ENCODE measurements at places on chromosomes 13 and 19.

DNA sequence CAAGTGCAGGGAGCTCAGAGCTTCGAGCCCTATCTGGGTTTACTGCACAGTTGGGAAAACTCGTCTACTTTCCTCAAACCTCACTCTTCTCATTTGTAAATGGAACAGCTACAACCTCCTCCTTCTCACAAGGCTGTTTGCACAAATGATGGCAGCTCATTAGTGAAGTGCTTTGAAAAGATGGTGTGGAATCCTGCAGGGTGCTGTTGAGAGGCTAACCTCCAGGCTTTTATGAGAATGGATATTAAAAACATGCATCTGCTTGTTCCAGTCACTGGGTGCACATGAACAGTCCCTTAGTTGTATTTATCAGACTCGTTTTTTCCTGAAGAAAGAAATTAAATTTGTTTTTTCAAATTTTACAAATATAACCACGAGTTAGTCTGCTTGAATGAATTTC, 36.6 kb downstream of the PCDH8 start:
- no peak for DNase-seq

- DNase-seq, result no peak
Measured at GRCh38 chr19:4279267-4279529, 132 bp downstream of the SHD start.

- no peak for DNase-seq
Measured at GRCh38 chr13:113916330-113916815, 52.5 kb upstream of the GAS6 start.

DNA sequence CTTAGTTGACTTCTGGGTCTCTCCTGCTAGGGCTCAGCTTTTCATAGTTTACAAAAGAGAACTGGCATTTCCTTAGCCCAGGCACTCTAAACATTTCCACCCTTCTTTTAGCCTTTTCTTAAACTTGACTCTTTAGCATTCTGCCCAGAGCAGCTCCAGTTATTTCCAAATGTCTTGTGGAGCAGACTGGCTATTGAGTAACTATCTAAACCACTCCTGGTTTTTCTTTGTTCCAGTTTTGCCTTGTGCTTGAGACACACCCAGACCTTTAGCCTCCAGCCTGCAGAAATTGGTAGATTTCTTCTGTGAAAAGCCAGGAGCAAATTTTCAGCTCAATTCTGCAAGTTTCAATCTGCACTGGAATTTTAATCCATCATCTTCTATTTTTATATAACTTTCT, 1813.1 kb downstream of the OLFM4 start:
- DNase-seq, result no peak
